Esophagus muscularis mucosa (tissue), 4 donors: ENCODE measurements at places on chromosomes 6 and 20. TPM values are rescaled to one million over a fixed set of nuclear protein-coding genes. Genes with fewer than 3 reads are reported as not detected.
A peak's percentile ranks its signal among the peaks of the same experiment; 100 is the strongest.

SLC17A2 gene
- total RNA-seq: not detected

GRCh38 chr6:18262702-18263417 is 1.5 kb downstream of the DEK start:
- peaks cover under 1% of the 10 kb centered on the region for H3K36me3 ChIP-seq
- peaks cover 33% of the 10 kb centered on the region for H3K4me1 ChIP-seq
- H3K27ac ChIP-seq: peak overlapping the region; percentile 99
- peak overlapping the region; percentile 97 for H3K4me3 ChIP-seq

GRCh38 chr20:62887152-62887859 is 25.7 kb upstream of the TCFL5 start:
- peaks cover 13% of the 10 kb centered on the region for H3K4me1 ChIP-seq
- no peaks in the 10 kb centered on the region for H3K27me3 ChIP-seq
- no peak overlapping the region for H3K4me3 ChIP-seq
- H3K36me3 ChIP-seq: peaks cover 42% of the 10 kb centered on the region

- H3K27me3 ChIP-seq: no peaks in the 10 kb centered on the region
- no peak for DNase-seq
- H3K27ac ChIP-seq: no peak overlapping the region
- no peak overlapping the region for H3K4me3 ChIP-seq
- H3K36me3 ChIP-seq: no peaks in the 10 kb centered on the region
- no peaks in the 10 kb centered on the region for H3K4me1 ChIP-seq
Observed at GRCh38 chr6:129936329-129937165, 75.4 kb upstream of the TMEM244 start.

GRCh38 chr6:4664117-4664626 is 112.0 kb upstream of the CDYL start:
- no peaks in the 10 kb centered on the region for H3K4me1 ChIP-seq
- H3K4me3 ChIP-seq: no peak overlapping the region
- H3K27me3 ChIP-seq: no peaks in the 10 kb centered on the region
- no peaks in the 10 kb centered on the region for H3K36me3 ChIP-seq
- no peak for DNase-seq

DNA sequence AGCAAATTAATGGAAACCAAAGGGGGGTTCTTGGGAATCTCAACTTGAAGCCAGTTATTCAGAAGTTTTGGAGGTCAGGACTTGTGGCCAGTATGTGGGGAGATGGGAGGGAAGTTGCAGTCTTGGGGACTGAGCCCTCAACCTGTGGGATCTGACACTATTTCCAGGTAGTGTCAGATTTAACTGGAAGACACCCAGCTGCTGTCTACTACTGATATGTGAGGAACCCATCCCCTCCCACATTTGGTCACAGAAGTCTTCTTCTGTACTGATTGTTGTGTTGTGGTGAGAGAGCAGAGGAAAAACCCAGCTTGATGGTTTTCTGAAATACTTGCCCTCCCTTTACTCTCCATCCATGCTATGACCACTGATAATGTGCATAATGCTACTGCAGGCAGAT is 134.0 kb downstream of the QRSL1 start:
- no peak overlapping the region for H3K4me3 ChIP-seq
- no peaks in the 10 kb centered on the region for H3K36me3 ChIP-seq
- H3K27ac ChIP-seq: no peak overlapping the region
- H3K27me3 ChIP-seq: no peaks in the 10 kb centered on the region
